ENCODE measurements at places on chromosomes 7 and 10. TPM values are rescaled to one million over a fixed set of nuclear protein-coding genes. Genes with fewer than 3 reads are reported as not detected.

The GATA3 gene
- 6.5 TPM for total RNA-seq

The UBN2 gene
- 3.8 TPM for total RNA-seq

DNA sequence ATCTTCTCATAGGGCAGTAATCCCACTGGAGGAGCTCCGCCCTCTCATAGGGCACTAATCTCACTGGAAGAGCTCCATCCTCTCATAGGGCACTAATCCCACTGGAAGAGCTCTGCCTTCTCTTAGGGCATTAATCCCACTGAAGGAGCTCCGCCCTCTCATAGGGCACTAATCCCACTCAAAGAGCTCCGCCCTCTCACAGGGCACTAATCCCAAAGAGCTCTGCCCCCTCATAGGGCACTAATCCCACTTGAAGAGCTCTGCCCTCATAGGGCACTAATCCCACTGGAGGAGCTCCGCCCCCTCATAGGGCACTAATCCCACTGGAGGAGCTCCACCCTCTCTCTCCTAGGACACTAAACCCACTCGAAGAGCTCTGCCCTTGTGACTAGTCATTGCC, 3.4 kb upstream of the FUOM start:
- H3K27me3 ChIP-seq: no peaks in the 10 kb centered on the region
- H3K4me3 ChIP-seq: no peak overlapping the region
- peaks cover 8% of the 10 kb centered on the region for H3K4me1 ChIP-seq
- peaks cover 21% of the 10 kb centered on the region for H3K36me3 ChIP-seq
- no peak for DNase-seq

DNA sequence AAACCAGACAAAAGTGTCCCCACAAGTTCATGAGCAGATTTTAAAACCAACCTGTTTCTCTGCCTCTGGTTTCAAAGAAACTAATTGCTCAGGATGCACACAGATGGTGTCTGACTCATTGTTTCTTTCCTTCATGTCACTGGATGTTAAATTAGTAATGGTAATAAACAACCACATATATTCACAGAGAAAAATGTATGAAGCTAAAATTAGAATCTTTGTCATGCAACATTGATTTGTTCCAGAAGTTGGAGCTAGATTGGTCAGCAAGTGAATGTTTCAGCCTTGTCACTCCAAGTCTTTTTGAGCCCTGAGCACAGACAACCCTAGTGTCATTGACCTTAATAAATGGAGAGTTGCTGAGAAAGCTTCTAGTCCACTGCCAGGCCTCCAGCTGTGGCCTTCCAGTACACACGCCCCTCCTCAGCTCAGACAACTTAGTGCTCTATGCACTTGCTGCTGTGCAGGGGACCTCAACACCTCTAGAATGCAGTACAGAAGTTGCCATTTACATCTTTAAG, 175.9 kb downstream of the CCDC71L start:
- no peaks in the 10 kb centered on the region for H3K27me3 ChIP-seq
- H3K36me3 ChIP-seq: no peaks in the 10 kb centered on the region
- no peak for DNase-seq
- H3K27ac ChIP-seq: no peak overlapping the region
- no peaks in the 10 kb centered on the region for H3K4me1 ChIP-seq
- no peak overlapping the region for H3K4me3 ChIP-seq
